ENCODE measurements at places on chromosomes 1 and 21.

- DNase-seq, result no peak
Measured at GRCh38 chr1:15726508-15726907, 9.6 kb upstream of the SLC25A34 start.

DNA sequence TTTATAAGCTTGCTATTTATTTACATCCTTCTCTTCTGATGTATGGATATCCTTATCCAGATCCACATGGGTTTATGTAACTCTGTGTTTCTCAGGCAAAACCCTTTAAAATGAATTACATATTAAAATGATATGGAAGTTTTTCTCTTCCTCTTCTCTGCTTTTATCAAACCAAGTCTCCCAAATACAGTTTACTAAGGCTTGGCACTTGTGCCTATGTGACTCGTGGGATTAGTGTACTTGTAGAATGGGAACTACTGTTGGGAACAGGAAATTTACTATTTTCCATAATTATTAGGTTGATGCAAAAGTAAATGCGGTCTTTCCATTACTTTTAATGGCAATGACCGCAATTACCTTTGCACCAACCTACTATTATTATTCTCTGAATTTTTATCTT lies 14.8 kb downstream of the SIM2 start:
- DNase-seq, result no peak

GRCh38 chr1:223678841-223679240 lies 13.3 kb upstream of the CAPN8 start:
- no peak for DNase-seq

DNA sequence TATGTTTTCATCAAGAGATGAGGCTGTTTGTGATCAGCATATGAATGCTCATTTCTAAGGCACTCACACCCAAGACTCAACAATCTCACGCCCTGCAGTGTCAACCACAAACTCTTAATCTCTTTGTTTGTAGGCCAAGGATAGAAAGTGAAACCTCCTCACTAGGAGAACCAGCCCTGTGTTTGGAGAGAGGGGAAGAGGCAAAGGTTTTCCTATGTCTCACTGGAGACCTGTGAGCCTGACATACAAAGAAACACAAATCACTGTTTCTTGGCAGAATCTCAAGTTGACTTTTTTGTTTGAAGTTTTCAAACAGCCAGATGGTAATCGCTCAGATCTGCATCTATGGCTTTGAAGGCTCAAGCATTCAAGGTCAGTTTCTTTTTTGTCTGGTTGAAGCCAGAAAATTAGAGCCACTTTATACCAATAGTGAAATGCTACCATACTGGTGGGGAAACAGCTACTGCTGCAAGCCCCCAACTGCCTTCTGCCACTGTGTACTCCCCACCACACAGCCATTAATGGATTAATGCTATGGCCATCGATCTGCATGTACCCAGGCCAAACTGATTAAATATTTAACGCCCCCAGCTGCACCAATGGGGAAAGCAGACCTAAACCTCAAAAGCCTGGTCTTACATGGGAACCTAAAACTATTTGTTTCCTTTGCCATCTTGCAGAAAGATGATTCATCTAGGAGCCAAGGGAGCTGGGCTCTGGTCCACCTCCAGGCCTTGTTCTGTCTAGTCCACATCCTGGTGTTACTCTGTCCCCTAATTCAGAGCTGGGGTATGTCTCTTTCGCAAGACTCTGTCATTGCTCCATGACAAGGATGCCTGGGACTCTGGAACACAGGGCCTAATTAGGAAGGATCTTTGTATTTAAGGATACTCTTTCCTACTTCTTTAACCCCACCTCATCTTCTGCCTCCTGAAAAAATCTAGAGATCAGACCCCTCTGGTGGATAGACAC lies 16.3 kb downstream of the PDZK1 start:
- peak; percentile 85 for DNase-seq

- no peak for DNase-seq
Measured at GRCh38 chr1:186848509-186849130, 19.9 kb downstream of the PLA2G4A start.

DNA sequence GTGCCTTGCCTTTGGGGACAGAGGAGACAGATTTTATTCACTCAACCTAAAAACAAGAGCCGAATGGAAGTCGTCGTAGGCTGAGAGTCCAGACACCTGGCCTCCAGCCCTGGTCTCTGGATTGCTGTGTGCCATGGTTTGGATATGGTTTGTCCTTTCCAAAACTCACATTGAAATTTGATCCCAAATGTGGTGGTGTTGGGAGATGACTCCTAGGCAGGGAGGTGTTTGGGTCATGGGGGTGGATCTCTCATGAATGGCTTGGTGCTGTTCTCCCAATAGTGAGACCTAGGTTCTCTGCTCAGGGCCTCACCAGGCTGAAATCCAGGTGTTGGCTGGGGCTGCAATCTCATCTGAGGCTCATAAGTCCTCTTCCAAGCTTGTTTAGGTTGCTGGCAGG lies 75.5 kb downstream of the FOXD2 start:
- DNase-seq, result no peak

DNA sequence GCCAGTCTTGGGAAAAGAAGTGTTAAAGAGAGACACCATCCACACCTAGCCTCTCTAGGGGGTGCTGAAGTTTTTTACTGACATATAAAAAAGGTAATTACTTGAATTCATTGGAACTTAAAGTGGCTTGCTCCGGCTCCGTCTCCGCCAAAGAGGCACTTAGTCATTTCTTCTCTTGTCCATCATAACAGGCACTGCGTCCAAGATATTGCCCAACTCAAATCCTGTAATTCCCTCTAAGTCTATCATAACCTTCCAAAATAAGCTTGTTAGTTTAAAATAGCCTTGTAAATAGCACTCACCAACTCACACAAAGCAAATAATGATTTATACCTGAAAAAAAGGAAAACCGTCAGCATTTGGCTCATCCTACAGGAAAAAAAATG lies 160.5 kb downstream of the ZBTB18 start:
- no peak for DNase-seq

DNA sequence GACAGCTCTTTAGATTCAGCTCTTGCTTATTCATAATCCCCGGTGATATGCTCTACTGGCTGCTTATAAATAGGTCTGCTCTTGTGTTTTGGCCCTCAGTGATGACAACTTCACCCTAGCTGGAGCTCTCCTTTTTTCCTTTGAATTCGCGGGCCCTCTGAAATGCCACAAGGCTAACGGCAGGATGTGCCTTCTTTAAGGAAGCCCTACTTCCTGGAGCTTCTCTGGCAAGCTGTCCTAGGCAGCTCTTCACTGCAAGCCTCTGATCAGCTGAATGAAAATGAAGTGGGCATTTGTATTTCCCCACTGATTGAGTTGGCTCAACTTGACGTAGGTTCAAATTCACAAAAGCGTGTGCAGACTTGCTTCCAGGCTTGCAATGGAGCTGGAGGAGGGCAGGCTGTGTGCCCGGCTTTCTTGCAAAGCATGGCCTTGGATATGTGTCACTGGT lies 22.2 kb downstream of the SGIP1 start:
- DNase-seq, result no peak

GRCh38 chr1:18119771-18120377 lies 12.3 kb downstream of the IGSF21 start:
- no peak for DNase-seq
